Testis (tissue), 5 donors: ENCODE measurements at places on chromosomes 2 and 18.

DNA sequence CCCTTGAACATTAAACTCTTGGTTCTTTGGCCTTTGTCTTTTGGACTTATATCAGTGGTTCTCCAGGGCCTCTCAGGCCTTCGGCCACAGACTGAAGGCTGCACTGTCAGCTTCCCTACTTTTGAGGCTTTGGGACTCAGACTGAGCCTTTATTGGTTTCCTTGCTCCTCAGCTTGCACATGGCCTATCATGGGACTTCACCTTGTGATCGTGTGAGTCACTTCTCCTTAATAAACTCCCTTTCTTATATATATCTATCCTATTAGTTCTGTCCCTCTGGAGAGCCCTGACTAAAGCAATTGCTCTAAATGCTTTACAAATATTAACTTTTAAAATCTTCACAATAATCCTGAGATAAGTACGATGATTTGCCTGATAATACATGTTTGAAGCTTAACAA, 353.6 kb upstream of the TRIB2 start:
- DNase-seq = no peak

GRCh38 chr2:204583773-204584172, 38.5 kb downstream of the PARD3B start:
- DNase-seq = no peak

- no peak for DNase-seq
Observed at GRCh38 chr2:170320948-170321347, 143.0 kb downstream of the MYO3B start.

DNA sequence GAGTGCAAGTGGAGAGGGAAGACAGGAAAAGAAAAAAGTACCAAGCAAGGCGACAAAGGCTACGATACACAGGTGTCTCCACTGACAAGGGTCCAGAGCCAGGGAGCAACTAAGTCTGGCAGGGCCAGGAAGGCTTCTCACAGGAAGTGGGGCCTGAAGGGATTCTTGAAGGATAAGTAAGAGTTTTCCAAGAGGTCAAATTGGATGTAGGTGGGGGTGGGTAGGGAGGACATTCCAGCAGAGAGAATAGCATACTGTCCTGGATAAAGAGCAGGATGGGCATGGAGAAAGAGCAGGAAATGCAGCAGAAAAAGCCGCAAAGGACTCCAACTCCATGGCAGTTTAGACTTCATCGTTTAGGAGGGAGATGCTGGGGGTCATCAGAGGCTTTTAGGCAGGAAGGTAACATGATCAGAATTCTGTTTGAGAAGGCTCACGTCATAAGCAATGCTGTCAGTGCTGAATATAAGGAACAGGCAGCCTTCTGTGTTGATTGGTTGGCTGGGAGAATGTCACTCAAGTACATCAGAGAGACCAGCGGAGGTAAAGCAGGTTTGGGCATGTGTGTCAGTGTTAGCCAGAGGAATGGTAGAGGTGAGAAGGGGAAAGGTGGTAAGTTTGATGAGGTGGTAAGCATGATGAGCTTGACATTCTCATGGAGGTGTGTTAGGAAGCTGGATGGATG, 35.1 kb downstream of the ARHGAP25 start:
- no peak for DNase-seq

GRCh38 chr18:69664399-69664798, 263.7 kb downstream of the DOK6 start:
- DNase-seq = no peak

DNA sequence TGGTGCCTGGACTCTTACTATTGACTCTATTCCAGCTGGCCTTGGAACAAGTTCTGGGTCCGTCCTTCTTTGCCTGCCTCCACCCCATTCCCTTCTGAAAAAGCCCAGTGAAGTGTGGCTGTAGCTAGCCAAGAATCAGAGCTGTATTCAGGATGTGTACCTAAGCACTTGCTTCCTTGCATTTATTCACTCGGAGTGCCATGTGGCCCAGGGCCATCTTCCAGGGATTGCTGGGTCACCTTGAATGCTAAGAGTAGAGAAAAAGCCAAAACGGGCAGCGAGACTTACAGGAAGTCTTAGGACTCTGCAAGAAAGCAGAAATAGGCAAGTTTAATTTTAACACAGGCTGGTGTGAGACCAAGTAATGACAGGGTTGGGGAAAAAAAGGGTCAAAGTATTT, 4.1 kb downstream of the ITGA6 start:
- DNase-seq = no peak

- DNase-seq = no peak
Observed at GRCh38 chr2:200484934-200485333, 24.9 kb downstream of the KCTD18 start.

GRCh38 chr2:98909317-98910211, 26.5 kb downstream of the CRACDL start:
- no peak for DNase-seq

DNA sequence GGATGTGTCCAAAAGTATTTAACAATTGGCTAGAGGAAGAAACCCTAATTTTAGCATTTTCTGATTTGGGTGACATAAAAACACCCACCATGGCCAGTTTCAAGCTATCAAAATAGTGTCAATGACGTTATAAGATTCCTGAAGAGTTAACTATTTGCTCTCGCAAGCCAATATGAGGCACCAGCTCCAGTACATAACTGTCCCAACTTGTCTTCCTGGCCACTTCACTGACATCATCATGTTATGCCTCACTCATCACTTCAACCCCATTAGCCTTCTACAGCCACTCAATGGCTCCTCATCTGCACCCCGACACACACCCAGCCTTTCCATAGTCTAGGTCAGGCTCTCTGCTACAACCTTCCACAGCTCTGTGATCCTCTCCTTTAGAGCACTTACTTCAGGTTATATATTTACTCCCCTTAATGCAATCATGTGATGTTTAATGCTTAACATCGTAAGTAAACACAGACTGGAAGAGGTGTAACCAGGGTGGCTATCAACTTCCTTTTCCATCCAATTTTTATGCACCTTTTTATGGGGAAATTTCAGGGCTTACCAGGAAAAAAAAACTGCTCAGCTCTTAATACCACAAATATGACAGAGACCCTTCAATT, 158.7 kb downstream of the VWC2L start:
- no peak for DNase-seq

DNA sequence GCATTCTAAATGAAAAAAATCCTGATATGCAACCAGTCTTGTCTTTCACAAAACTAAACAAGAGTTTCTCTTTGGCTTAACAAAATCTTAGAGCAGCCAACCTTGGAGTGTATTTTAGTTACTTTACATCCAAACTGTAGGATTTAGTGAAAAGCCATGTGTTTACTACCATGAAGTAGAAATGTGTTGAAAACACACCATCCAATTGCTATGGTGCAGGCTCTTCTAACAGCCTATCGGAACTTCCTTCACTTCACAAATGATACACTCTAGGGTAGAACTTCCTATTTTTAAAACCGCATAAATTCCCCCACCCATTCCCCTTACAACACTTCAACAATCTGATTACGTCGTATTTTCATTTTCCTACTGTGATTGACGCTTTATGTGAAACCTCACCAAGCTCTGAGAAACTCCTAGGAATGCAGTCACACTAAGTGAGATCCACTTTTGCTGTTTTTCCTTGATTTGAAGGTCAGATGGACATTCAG, 74.4 kb upstream of the MAP4K4 start:
- no peak for DNase-seq

- peak; percentile 49 for DNase-seq
Observed at GRCh38 chr2:23602116-23602515, 217.1 kb downstream of the KLHL29 start.

DNA sequence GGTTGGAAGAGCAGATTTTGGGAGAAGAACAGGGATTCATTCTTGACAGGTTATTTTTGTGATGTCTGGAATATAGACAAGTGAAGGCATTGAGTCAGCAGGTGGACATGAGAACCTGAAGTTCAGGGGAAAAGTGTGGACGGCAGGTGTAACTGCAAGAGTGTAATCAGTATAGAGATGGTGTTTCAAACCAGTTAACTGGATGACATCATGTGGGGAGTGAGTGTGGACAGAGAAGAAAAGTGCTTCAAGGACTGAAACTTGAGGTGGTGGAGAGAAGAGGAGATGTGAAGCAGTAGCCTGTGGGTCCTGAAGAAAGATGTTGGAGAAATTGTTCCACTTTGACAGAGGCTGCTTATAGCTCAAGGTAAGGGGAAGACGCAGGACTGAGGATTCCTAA, 7.1 kb downstream of the IL1RL1 start:
- DNase-seq = no peak

DNA sequence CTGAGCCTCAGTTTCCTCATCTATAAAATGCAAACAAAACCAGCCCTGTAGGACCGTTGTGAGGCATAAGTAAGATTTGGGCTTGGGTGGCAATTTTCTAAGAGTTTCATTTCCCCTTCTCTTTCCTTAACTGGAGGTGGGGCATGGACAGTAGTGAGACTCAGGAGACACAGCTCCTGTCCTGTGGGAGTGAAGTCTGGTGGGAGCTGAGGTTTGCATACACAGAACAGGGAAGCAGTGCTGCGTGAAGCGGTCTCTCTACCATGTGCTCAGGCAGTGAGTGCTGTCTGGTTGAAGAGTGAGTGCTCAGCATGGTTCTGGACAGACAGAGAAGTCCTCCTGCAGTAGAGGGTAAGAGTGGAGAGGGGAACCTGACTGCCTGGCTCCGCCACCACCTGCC, 62.3 kb upstream of the MCFD2 start:
- no peak for DNase-seq

DNA sequence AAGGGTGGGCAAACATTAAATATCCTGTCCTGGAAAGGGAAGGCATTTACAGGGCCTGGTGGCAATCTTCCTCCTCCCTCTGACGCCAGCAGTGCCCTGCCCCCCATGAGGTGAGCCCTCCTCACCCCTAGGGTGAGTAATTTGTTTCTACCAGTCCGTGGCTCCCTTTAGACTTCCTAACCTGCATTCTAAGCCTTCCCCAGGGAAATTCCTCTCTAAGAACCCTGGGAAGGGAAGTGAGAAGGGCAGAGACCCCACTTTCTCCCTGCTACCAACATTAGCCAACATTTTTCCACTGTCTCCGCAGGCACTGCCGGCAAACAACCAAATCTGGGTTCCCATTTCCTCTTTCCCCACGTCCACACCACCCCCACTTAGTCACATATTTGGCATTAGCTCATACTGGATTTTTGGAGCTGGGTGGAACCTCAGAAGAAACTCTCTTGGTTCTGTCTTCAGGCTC, 69.3 kb downstream of the NRP2 start:
- DNase-seq = no peak

DNA sequence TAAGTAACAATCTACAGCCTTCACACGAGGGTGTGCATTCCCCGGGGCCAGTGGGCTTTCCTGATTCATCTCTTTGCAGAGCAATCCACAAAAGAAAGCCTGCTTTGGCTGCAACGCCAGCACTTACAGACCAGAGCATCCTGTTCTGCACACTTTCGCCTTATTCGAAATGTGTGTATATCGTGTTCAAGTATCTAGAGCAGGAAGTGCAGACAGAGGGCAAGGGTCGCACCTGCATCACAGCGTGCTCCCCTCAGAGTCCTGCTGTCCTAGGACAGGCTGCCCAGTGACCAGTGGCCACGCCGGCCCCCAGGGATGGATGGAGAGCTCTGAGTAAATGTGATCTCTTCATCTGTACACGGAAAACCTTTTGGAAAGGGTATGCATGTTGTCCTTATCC, 264.3 kb downstream of the ZNF516 start:
- DNase-seq = no peak

DNA sequence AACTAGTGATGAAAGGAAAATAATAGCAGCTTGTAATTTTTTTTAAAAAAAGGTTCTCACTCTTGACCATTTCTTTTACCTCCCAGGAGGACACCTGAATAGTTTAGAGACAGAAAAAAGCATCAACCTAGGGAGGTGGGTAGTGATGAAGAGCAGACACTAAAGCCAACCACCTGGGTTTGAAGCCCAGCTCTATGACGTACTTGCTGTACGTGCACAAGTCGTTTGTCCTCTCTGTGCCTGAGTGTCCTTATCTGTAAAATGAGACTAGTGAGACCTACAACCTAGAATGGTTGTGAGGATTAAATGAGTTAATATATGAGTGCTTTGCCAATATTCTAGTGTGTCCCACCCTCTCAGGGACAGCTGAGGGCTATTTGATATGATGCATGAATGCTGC, 5.8 kb downstream of the SLC1A4 start:
- DNase-seq = no peak

- DNase-seq = peak; percentile 48
Observed at GRCh38 chr2:200703127-200703925, 108.4 kb upstream of the BZW1 start.

- DNase-seq = no peak
Observed at GRCh38 chr2:119251652-119252051, 28.0 kb downstream of the STEAP3 start.

GRCh38 chr2:25341753-25342371, at the start of gene DNMT3A:
DNMT3A (minus strand) TSS chr2:25341925; CDS start chr2:25313984, 27,941 bp downstream.
- DNase-seq = peak; percentile 73

DNA sequence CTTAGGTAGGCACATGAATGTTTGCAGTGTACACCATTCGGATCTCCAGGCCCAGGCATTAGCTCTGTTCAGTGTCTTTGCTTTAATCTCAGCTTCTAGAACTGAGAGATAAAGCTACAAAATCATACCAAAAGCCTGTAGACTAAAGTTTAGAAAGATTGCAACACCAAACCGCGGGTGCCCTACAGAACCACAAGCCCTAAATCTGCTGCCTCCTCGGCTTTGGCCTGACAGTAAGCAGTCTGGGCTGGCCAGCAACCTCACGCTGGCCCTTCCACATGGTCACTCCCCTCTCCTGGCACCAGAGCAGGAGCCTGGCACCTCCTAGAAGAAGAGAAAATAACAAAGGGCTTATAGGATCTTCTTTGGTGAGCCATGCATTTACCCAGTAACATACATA, 8.9 kb upstream of the OSR1 start:
- no peak for DNase-seq

GRCh38 chr2:215236131-215236530, 75.7 kb upstream of the ATIC start:
- no peak for DNase-seq

- no peak for DNase-seq
Observed at GRCh38 chr2:207491956-207492355, 37.8 kb upstream of the CREB1 start.

DNA sequence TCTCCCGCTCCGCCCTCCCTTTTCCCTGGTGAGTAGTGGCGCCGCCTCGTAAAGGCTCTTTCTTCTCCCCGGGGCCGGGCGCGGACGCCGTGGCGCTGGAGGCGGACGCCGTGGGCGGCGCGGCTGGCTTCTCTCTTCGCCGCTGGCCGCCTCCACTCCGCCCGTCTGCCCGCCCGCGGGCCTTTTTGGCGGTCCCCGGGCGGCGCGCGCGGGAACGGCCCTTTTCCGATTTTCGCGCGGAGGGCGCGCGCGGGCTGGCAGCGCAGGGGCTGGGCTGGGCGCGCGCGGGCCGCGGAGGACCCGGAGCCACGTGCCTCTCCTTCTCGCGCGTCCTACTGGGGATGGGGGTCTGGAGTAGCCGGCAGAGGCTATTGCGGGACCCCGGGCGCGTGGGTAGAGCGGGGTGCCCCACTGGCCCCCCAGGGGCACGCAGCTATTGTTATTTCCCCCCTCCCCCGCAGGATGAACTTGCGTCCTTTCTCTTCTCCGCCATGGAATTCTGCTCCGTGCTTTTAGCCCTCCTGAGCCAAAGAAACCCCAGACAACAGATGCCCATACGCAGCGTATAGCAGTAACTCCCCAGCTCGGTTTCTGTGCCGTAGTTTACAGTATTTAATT, 472 bp downstream of the SLC20A1 start:
- peak; percentile 48 for DNase-seq

- DNase-seq = no peak
Observed at GRCh38 chr2:171287036-171287571, 126.4 kb upstream of the TLK1 start.
